ENCODE measurements at places on chromosomes 3 and 15.
A peak's percentile ranks its signal among the peaks of the same experiment; 100 is the strongest.

DNA sequence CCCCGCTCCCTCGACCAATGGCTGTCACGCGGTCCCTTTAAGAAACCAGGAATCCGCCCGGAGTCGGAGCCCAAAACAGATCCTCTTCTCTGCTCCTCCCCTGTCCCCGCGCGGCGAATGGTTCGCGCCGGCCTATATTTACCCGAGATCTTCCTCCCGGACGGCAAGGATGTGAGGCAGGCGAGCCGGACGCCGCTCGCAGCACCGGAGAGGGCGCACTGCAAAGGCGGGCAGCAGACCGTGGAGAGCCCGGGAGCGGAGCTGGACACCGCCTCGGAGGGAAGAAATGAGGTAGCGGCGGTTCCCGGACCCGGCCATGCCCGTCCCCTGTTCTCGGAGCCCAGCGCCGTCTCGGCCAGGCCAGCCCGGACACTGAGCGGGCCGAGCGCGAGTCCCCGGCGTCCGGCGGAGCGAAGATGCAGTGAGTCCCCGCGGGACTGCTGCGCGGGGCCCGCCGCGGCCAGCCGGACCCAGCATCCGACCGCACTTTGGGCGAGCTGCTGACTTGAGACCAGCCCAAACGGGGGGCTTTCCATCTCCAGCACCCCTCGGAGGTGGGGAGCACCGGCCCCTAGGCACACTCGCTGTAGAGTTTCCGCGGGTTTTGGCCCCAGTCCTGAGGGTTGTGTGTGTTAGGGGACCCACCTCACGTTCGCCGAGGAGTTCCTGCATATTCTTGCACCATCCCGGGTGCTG, at the start of gene FAM43A:
TSS of gene FAM43A (plus strand) at position 166 of the 696 bp plus-strand sequence. CDS start 944 bp downstream, outside the sequence.
- DNase-seq: peak; percentile 85

DNA sequence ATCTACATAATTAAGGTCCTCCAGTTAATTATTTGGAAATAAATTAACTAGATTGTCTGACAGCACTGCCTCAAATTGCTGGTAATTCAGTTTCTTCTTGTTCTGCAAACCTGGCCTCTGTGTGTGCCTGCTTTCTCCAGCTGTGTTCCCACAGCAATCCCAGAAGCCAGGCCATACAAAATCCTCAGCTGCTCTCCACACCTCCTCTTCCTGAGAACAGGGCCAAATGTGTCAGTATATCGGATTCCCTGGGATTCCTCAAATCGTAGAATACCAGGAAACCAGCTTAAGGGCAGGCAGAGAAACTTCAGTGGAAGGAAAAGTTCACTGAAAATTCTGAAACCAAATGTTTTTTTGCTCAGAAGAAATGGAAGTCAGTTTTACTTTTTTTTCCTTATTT, 261.4 kb downstream of the ZMAT3 start:
- DNase-seq: no peak

GRCh38 chr15:94070356-94071295, 160.7 kb upstream of the MCTP2 start:
- DNase-seq: peak; percentile 5

GRCh38 chr15:58724466-58724865, 25.0 kb downstream of the ADAM10 start:
- DNase-seq: no peak

DNA sequence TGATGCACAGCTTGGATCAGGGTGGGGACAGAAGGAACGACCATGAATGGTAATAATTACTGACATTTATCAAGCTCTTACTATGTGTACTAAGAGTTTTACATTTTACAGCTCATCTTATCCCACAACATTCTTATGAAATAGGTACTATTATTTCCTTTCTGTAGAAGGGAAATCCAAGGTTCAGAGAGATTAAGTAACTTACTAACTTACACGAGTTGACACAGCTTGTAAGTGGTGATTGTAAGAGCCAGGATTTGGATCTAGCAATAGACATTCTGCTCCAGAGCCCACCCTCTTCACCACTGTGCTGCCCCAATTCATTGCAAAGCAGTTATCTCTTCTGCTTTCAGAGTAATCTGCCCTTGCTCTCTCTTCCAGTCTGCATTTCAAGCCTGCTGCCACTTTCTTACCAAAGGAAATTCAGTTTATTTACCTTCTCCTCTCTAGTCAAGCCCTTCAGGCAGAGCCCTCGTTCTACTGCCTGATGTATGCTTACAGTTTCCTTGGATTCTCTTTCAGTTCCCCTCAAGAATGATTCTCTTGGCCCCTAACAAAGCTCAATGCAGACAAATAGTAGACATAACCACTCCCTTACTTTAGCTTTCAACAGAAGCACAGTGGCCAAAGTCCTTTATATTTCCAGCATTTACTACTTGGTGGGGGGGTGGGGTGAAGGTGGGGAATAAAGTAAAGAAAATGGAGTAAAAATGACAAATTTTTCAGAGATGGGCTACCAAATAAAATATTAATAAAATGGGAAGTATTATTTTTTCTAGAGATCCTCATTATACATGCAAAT, 65.8 kb downstream of the ATP8B4 start:
- DNase-seq: no peak

GRCh38 chr3:146757759-146758158, 152.6 kb upstream of the PLSCR5 start:
- DNase-seq: no peak

DNA sequence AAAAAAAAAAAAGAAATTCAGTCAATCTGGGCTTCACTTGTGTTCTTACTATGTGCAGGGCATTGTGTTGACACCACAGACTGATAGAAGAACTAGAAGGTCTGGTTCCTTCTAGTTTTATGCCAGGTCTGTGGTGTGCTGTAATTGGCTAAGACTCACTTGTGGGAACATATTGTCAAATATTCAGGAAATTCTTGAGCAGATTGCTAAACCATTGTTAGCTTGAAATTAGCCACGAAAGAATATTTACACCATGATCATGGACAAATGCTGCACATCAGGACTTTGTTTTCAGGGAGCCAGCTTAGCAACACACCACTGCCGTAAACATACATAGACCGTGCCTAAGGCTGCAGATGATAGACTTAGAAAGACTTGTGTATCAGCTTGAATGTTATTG, 74.6 kb downstream of the GTPBP8 start:
- no peak for DNase-seq

DNA sequence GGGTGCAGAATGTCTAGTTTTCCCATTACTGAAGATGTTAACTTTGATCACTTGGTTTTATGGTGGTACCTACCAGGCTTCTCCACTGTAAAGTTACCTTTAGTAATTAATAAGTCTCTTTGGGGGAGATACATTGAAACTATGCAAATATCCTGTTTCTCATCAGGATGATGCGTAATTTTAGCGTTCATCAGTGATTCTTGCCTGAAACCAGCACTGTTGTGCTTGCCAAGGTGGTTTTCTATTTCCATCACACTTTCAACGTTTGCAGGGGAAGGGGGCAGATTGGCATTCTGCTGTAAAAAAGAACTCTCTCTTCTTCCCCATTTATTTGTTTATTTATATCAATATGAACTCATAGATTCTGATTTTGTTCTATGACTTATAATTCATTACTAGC, 61.0 kb downstream of the SSR3 start:
- no peak for DNase-seq

DNA sequence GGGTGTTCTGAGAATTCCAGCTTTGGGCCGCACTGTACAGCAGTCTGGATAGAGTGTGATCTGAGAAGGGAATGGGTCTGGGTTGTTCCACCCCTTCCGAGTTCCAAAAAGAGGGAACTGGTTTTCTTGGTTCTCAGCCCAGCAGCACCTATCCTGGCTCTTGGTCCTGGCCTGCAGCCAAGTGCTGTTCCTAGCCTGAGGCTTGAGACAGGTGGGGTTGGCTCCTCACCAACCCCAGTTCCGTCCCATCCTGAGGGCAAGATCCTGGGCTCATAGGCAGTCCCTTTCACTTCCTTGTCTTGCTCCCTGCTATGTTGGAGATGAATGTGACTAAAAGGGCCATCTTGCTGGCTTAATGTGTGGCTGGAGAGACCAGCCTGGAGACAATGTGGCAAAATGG, 15.2 kb downstream of the IVD start:
- no peak for DNase-seq

- no peak for DNase-seq
Observed at GRCh38 chr3:145144361-145144760, 1016.6 kb downstream of the PLOD2 start.

DNA sequence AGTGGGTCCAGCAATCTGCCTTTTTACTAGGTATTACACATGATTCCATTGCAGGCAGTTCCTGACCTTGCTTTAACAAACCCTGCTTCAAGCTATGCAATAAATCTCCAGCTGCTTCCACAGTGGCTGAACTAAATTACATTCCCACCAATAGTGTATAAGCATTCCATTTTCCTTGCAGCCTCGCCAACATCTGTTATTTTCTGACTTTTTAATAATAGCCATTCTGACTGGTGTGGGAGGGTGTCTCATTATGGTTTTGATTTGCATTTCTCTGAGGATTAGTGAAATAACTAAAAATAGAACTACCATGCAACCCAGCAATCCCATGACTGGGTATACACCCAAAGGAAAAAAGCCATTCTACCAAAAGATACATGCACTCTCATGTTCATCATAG, 36.4 kb upstream of the DNAJC13 start:
- no peak for DNase-seq

GRCh38 chr15:58348095-58348812, 83.5 kb upstream of the LIPC start:
- no peak for DNase-seq

DNA sequence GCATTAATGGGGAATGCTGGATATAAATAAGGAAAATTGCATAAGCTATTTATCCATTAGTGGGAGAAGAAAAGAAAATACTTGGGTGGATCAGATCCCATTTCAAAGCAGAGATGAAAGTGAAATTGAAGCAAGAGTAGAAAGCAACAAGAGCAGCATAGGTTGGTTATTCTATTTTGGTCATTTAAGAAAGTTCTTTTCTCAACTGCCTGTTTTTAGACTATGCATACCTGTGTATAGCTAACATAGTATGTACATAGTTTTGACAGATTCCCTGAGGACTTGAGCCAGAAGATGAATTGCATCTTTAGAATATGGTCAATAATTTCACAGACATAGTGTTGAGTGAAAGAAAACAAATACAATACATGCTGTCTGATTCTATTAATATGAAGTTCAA, 29.0 kb upstream of the DENND4A start:
- no peak for DNase-seq

- no peak for DNase-seq
Observed at GRCh38 chr15:67157521-67158252, 92.3 kb downstream of the SMAD3 start.

- DNase-seq: no peak
Observed at GRCh38 chr15:72902245-72902918, 118.8 kb upstream of the ADPGK start.

GRCh38 chr3:50924638-50925037, 249.9 kb downstream of the DOCK3 start:
- DNase-seq: no peak

- no peak for DNase-seq
Observed at GRCh38 chr3:53974324-53974723, 82.7 kb upstream of the SELENOK start.

GRCh38 chr3:155785662-155786295, 20.3 kb downstream of the C3orf33 start:
- DNase-seq: no peak

GRCh38 chr3:54968546-54969172, 40.8 kb upstream of the LRTM1 start:
- no peak for DNase-seq

DNA sequence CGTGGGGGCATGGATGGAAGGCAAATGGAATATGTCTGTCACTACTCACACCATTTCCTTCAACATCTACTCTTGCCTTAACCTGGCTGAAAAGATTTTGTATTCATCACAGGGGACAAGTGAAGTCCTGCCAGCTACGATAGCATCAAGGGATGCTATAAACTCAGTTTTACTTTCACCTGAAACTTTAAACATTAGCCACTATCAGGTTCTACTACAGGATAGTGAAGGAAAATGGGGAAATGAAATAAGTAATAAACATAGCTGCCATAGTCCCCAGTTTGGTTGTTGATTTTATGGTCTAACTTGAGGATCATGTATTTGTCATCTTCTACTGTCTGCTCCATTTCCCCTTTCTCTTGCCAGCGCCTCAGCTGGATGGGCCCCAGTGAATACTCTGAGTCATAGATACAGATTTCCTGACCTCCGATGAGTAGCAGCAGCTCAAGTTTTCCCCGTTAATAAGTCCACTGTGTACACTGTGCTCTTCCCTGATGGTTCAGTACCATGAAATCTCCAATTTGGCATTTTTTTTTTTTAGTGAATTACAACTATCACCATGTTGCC, 338.2 kb upstream of the SLCO3A1 start:
- DNase-seq: peak; percentile 84

DNA sequence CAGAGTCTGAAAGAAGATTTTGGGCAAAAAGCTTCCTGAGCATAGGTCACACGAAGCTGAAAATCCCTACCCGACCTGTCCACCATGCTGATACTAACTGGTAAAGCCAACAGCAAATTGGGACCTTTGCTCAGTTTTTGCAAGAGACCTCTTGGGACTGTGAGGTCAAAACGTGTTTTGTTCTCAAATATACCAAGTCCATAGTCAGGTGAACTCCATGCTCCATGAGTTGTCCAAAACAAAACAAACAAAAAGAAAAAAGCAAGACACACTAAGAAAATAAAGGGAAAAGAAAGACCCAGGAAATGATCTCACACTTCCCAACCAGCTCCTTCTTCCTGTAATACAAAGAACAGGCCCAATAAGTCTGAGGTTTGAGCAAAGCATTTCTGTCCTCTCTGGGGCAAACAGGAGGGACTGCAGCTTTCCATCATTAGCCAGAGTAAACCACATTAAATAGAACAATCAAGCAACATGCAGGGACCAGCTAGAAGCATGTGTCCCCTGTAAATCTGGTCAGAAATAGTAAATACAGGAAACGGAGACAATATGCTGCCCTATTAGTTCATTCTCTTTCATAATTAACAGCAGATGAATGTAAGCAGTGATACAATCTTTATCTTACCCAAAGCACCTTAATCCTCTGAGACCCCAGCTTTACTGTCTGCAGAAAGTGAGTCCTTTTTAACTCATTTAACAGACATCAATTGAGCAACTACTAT, 125.0 kb upstream of the LIPC start:
- DNase-seq: no peak

- DNase-seq: no peak
Observed at GRCh38 chr3:70179111-70179510, 133.3 kb downstream of the MDFIC2 start.

GRCh38 chr3:142259359-142259758, 34.0 kb upstream of the GK5 start:
- no peak for DNase-seq

GRCh38 chr15:69304182-69304545, 5.5 kb downstream of the PAQR5 start:
- no peak for DNase-seq

GRCh38 chr3:183178833-183179549, 16.5 kb upstream of the LAMP3 start:
- peak; percentile 61 for DNase-seq

- DNase-seq: no peak
Observed at GRCh38 chr3:134459562-134459961, 26.2 kb downstream of the ANAPC13 start.

DNA sequence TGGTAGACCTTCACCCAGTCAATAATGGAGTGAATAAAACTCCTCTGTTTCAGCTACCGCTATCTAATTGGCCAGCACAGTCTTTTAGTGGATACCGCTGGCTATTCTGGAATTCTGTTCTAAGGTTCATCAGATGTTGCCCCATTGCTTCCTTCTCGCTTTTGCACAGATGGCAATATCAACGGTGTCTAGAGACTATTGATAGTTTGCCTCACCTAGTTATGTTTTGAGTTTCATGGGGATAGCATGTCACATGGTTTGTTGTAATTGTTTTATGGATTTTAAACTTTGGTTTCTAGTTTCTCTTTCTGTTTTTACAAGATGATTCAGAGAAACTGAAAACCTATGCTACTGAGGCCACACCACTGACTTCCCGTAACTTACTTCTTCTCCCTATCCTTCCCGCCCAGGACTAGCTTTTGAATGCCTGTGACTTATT, 2.0 kb downstream of the XRN1 start:
- no peak for DNase-seq

- DNase-seq: no peak
Observed at GRCh38 chr3:183641882-183642281, 6.5 kb downstream of the KLHL24 start.
